Stimulated activated CD4-positive, alpha-beta T cell treated with anti-CD3 and anti-CD28 coated beads, Interleukin-15, amount 100 ng/mL, for 48 hours (primary cell): ENCODE measurements at places on chromosomes 4 and X.

- DNase-seq: no peak
These were observed 17.2 kb downstream of the ATRX start for GRCh38 chrX:77768787-77769186.

GRCh38 chr4:82403725-82404124 is 26.5 kb downstream of the HNRNPDL start:
- no peak for DNase-seq

DNA sequence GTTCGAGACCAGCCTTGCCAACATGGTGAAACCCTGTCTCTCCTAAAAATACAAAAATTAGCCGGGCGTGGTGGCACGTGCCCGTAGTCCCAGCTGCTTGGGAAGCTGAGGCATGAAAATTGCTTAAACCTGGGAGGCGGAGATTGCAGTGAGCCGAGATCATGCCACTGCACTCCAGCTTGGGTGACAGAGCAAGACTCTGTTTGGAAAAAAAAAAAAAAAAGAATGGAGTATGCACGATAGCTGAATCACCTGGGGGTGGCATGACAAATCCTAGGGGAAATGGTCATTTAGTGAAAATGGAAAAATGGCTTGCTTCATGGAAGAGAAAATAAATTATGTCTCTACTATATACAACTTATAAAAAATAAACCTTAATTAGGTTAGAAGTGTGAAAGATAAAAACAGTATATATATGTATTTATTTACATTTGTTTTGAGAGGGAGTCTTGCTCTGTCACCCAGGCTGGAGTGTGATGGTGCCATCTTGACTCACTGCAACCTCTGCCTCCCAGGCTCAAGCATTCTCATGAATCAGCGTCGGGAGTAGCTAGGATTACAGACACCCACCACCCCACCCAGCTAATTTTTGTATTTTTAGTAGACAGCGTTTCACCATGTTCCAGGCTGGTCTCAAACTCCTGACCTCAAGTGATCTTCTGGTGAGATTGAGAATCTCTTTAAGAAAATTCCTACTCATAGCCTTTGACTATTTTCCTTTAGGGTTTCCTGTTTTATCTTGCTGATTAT is 19.3 kb upstream of the ING2 start:
- no peak for DNase-seq

GRCh38 chr4:119615068-119615719 is 13.4 kb downstream of the PDE5A start:
- DNase-seq: no peak

- DNase-seq: peak; percentile 24
These were observed 545 bp downstream of the ABCE1 start for GRCh38 chr4:145098675-145099037.

DNA sequence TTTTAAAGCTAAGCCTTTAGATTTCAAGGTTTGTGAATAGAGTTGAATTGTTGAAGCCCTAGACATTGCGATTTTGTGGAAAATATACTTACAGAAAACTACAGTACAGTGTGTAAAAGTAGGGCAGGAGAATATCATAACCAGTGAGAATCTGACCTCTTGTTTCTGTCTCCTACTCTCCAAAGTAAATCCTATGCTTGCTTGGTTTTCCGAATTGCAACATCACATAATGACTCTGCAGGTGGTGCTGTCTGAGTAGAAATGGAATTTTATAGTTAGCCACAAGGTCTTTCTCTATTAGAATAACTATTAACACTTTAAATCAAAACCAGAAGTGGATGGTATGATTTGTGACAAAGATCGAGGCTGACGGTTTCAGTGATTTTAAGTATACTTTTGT is 505.6 kb downstream of the RAPGEF2 start:
- no peak for DNase-seq

- DNase-seq: no peak
These were observed 182.5 kb upstream of the GALNT7 start for GRCh38 chr4:172986114-172986513.

DNA sequence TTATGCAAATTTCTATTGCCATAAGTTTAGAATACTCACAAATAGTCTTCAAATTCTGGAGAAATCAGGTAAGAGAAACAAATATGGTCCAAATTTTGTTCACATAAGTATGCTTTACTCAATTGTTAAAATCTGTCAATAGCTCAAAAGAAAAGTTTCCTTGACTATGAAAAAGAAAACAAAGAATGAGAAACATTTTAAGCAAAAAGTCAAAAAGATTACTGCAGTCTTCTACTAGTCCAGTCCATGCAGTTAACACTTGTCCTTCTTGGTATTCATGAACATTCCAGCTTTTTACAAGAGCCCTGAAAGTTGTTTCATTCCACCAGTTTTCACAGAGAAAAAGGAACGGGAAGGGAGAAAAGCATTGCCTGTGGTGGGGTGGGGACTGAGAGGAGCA is 54.7 kb upstream of the ZXDA start:
- no peak for DNase-seq

GRCh38 chr4:168710353-168710946 is 213.6 kb downstream of the PALLD start:
- DNase-seq: no peak

DNA sequence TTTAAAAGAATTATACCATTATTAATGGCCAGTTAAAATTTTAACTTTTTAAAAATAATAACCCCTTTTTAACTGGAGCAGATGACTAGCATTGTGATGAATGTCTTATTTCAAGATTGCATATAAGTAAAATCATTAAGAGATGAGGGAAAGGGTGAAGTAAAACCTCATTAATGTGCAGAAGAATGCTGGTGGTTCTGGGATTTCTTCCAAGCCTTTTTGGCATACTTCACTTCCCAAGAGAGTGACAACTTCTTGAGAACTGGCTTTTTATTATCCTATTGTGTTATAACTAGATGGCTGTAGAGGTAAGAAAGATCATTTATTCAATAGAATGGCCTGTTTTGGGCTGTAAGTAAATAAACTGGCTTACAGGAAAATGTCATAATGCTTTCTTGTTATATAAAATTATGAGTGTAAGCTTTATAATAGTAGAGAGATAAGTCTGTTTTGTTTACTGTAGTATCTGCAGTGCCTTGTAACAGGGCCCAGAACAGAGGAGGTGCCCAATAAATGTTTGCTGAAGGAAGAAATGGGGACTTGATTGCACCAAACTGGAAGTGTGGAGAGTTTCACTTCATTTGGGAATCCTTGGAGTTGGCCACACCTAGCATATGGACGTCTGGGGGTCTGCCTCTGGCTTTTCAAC is 242.9 kb upstream of the PITX2 start:
- no peak for DNase-seq

GRCh38 chr4:99202536-99202935 is 16.5 kb downstream of the ADH6 start:
- no peak for DNase-seq

DNA sequence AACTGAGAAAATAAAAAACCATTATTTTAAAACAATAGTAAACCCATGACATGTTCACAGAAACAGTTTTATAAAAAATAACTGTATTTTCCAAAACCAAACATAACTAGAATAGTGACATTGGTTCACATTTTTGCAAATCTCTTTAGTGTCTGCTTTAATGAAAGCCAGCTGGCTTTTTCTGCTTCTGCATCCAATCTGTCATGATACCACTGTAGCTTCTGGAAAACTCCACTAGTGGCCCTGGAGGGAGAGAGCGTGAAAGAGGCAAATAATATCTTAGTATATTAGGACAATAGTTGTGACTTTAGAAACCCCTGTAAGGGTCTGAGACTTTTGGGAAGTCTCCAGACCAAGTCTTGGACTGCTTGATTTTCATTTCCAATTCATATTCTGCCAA is 31.1 kb downstream of the FGFBP1 start:
- no peak for DNase-seq

DNA sequence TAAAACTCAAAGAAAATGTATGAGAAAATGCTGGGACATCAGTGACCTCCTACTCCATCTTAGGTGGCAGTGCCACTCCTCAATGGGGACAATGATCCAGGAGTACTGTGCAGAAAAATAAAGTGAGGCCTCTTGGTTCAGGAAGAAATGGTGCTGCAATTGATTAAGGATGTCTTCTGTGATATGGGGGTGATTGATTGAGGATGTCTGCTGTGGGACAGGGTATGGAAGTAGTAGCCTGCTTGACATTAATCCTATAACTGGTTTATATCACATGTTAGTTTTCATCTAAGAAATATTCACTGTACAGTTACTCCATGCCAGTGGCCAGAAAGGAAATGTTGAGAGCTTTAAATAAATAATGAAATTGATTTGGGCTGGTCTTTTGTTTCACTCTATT is 20.5 kb downstream of the OTOP1 start:
- no peak for DNase-seq

DNA sequence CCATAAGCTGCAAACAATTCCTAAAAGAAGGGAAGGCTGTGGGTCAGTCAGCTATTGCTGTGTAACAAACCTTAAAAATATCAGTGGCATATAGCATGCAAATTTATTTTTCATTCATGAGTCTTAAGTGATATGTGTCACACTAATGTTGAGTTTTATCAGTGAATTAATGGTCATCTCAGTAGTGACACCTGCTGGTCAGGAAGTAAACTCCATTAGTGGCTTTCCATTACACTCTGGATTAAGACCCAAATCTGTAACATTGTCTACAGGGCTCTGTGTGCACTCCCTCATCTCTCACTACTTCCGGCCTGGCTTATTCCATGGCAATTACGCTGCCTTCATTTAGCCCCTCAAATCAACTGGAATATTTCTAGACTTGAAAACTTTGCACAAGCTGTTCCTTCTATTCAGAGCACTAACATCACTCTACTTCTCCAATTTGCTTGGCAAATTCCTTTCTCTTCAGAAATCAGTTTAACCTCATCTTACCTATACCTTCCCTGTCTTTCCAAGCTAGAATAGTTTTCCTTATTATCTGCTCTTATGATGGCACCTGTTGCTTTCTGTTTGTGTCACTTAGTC is 217.3 kb upstream of the TAPT1 start:
- DNase-seq: no peak

DNA sequence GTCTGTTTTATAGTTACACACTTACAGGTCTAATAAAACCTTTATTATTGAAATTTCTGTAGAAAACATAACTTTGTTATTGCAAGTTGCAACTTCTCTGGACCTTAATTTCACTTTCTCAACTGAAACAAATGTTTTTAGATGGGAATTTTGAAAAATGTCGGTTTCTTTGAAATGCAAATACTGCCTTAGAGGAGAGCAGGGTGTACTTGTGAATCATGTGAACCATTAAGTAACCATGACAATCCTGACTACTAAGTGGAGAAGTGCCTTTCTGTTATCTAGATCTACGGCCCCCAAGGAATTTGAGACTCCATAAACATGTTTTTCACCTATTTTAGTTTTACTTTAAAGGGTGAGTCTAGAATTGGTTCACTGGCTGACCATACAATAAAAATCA is 8.5 kb upstream of the ARMCX2 start:
- DNase-seq: no peak

DNA sequence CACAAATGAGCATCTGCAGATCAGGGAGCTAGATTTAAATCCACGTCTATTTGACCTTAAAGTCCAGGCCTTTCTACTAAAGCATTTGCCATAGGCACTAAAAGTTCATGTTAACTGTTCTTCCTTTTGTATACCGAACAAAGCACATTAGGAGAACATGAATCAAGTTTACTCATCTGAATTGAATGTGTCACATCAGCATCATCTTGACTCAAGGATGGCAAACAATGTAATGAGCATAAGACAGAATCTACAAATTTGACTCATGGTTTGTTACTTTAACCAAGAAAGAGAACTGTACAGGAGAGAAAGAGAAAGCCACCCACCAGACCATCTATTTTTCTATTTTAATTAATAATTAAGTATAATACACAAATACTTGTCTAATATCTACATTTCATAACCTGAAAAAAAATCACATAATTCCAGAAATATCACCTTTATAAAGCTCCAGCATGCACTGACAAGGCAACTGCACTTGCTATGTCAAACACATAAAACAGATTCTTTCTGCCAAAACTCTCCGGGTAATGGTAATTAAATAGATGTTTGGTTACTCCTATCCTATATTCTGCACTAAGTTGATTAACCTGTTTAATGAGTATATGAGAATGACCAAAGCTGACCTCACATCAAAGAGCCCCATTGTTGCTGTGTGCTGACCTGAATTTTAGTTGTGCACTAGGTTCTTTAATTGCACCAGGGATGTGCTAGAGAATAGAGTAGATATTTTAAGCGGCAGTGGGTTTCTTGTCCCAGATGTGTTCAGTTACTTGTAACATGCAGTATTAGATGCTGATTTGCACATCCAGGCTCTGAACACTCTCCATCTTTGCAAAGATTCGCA is 42.5 kb upstream of the LEF1 start:
- DNase-seq: no peak

GRCh38 chr4:178086320-178086719 is 644.1 kb upstream of the AGA start:
- no peak for DNase-seq

DNA sequence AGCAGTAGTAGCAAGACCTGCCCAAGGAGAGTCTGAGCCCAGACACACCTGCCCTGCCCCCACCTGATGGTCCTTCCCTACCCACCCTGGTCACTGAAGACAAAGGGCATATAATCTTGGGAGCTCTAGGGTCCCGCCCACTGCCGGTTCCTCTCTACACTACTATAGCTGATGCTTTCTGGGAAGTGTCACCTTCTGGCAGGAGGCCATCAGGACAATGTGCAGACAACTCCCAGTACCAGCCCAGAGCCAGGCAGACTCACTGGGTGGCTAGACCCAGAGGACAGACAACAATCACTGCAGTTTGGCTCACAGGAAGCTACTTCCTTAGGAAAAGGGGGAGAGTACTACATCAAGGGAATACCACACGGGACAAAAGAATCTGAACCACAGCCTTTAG is 312.7 kb downstream of the SPRY1 start:
- no peak for DNase-seq

- DNase-seq: no peak
These were observed 708.4 kb upstream of the FRG1 start for GRCh38 chr4:189232274-189232673.

DNA sequence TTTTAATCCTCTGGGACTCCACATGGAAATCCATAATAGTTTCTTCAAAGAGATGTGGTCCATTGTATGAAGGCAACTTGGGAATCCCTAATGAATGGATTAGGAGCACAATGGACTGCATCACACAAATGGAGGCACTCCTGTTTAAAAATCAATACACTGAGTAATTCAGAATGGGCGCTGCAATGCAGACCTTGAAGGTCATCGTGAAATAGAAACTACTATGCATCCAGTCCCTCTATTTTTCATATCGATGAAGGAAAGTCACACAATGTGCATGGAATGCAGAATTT is 98.8 kb upstream of the EGFL6 start:
- no peak for DNase-seq

DNA sequence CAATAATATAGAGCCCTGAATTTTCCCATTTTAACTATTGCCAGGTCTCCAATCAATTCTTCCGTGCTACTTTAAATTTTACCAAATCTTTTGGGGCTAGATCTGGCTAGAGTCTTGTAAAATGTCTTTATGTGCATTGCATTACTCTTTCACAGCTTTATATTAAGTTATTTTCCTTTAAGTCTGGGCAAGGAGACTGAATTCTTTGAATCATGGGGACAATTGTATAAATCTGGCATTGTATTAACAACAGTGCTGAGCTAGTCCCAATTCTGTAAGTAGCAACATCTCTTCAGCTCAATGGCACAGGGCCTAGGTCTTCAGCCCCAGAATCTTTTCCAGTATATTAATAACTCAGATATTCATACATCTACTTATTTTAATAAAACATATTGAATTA is 1080.4 kb upstream of the INTU start:
- DNase-seq: no peak
